Activated naive CD4-positive, alpha-beta T cell treated with Interleukin-2 at 50 U/mL for 16 hours (primary cell): ENCODE measurements at places on chromosomes 12 and 14.

DNA sequence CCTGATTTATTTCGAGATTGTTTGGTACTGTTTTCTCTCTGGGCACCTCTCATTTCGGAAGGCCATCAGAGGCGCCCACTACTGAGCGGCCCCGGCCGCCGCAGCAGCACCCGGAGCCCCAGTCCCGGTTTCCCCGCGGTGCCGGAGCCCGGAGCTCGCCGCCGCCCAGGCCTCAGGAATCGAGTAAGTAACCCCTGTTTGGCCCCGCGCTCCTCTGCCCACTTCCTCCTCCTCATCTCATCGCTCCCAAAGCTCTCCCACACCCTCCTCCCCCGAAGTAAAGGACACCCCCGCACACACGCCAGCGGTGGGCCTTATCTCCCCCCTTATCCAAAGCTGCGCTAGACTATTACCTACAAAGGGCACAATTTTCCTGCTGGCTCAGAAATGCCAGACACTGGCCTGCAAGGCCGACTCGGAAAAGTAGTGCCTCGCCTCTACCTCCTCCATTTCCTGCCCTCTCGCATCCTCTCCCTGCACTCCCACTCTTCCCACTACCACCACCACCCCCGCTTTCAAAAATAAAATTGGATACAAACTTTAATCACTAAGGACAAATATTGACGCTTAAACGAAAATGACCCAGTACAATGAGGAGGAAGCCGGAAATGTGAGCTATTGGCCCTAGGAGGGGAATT is 637 bp upstream of the FOXG1 start:
- DNase-seq: no peak

DNA sequence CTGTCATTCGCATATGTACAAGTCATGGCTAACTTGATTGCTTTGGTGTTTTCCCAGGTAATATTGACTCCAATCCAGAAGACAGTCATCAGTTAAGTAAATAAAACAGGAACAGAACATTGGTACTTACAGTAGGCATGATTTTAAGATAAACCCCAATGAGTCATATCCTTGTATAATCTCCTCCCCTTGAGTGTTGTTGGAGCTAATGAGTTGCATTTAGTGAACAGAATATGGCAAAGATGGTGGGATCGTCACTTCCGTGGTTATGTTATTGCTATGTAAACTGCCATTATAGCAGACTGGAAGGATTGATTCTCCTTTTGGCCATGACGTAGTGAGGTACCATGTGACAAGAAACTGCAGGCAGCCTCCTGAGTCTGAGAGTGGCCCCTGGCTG is 102.2 kb downstream of the TMX1 start:
- no peak for DNase-seq

GRCh38 chr14:92534932-92535643 is 21.5 kb downstream of the RIN3 start:
- DNase-seq: no peak

GRCh38 chr14:57846596-57846995 is 19.3 kb downstream of the SLC35F4 start:
- DNase-seq: no peak

- DNase-seq: no peak
Measured at GRCh38 chr14:32809255-32809654, 129.4 kb upstream of the NPAS3 start.

GRCh38 chr12:132156573-132157325 is 12.5 kb downstream of the NOC4L start:
- no peak for DNase-seq

GRCh38 chr14:43735932-43736331 is 771.2 kb downstream of the FSCB start:
- DNase-seq: no peak

DNA sequence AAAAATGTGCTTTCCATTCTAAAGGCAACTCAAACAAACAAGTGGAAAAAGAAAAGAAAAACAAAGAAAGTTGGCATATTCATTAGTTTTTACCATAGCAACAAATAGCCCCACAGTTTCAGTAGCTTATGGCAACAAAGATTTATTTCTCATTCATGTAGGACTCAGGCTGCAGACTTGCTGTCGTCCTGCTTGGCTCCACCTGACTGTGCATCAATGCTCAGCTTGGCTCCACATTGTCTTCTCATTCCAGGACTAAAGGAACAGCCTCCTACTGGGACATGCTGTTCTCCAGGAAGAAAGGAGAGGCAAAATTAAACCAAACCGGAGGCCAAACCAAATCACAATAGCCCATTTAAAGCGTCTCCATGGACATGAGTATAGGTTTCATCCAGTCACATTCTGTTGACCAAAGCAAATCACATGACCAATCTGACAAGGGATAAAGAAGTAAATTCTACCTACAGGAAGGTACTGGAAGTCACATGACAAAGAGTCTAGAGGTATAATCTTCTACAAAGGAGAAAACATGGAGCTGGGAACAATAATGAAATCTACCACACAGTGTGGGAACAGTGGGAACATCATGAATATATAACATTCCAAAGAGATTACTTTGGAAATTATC is 222.5 kb downstream of the PIK3C2G start:
- no peak for DNase-seq

- DNase-seq: no peak
Measured at GRCh38 chr12:51865757-51866270, 17.3 kb upstream of the FIGNL2 start.

- no peak for DNase-seq
Measured at GRCh38 chr14:105930572-105930971, 404.2 kb downstream of the TMEM121 start.

GRCh38 chr12:104136577-104136976 is 1.4 kb downstream of the NFYB start:
- no peak for DNase-seq

DNA sequence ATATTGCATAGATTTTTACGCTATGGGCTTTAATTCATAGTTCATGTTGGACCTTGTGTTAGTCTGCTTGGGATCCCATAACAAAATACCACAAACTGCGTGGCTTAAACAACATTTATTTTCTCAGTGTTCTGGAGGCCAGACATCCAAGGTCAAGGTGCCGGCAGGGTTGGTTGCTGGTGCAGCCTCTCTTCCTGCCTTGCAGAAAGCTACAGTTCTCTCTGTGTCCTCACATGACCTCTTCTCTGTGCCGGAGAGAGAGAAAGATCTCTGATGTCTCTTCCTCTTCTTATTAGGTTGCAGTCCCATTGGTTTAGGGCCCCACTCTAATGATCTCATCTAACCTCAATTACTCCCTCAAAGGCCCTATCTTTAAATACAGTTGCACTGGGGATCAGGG is 170.5 kb downstream of the IPO8 start:
- DNase-seq: no peak

- DNase-seq: no peak
Measured at GRCh38 chr12:26205941-26206340, 10.6 kb downstream of the SSPN start.

- DNase-seq: no peak
Measured at GRCh38 chr12:69569236-69569635, 16.0 kb upstream of the CCT2 start.

GRCh38 chr14:100820957-100821356 is 5.0 kb upstream of the MEG3 start:
- DNase-seq: no peak

DNA sequence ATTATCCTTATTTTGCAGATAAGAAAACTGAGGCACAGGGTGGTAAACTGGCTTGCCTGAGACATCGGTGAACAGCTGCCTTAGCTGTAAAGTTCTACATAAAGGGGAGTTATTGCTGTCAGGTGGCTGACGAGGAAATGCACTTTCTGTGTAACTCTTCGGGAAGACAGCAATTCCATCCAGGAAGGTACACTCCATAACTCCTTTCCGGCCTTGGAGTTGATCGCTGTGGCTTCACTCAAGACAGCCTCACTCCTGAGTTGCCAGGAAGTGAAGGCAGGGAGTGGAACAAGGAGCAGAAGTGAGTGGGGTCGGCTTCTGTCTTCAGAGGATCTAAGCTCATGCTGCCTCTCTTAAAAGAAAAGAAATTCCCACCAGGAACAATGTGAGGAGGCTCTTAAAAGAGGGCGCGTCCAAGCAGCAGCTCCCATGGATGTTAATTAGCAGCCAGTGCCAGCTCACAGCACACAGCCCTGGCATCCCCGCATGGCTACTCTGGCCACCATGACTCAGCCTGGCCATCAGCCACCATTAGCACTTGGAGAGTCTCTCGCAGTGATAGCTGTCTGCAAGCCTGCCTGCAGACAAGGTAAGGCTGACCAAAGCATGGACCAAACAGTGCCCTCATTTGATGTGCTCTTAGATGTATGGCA is 60.3 kb downstream of the NUAK1 start:
- no peak for DNase-seq
